ENCODE measurements at places on chromosomes 1 and 21.

- DNase-seq: no peak
Measured at GRCh38 chr1:212231372-212231771, 53.8 kb upstream of the PPP2R5A start.

DNA sequence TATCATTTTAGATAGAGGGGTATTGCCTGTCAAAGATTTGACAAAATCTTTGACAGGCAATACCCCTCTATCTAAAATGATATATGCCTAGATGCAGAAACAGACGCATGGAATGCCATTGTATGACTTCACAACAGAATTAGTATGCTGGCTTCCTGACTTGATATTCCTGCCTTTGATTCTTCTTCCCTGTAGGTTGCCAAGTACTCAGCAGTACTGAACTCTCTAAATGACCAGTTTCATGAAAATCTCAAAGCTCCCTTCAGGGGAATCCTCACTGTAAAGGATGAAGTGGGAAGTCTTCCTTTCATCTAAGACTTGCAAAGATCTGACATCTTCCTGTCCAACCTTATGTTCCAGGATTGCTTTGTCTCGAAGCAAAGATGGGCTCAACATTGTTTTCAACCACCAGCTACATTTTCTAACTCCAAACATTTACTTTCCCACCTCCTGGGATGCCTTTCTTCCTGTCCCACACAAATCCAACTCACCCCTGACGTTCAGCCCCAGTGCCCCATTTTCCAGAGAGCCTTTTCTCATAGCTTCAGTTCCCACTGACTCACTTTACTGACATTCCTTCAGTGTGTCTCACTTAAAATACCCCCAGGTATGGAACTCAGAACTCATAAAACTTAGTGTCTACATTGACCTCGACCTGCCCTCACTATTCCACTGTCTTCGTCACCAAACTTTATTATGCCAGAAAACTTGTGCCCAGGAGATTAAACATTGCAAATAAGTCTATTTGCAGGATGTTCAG lies 67.3 kb upstream of the KCNJ6 start:
- DNase-seq: no peak

DNA sequence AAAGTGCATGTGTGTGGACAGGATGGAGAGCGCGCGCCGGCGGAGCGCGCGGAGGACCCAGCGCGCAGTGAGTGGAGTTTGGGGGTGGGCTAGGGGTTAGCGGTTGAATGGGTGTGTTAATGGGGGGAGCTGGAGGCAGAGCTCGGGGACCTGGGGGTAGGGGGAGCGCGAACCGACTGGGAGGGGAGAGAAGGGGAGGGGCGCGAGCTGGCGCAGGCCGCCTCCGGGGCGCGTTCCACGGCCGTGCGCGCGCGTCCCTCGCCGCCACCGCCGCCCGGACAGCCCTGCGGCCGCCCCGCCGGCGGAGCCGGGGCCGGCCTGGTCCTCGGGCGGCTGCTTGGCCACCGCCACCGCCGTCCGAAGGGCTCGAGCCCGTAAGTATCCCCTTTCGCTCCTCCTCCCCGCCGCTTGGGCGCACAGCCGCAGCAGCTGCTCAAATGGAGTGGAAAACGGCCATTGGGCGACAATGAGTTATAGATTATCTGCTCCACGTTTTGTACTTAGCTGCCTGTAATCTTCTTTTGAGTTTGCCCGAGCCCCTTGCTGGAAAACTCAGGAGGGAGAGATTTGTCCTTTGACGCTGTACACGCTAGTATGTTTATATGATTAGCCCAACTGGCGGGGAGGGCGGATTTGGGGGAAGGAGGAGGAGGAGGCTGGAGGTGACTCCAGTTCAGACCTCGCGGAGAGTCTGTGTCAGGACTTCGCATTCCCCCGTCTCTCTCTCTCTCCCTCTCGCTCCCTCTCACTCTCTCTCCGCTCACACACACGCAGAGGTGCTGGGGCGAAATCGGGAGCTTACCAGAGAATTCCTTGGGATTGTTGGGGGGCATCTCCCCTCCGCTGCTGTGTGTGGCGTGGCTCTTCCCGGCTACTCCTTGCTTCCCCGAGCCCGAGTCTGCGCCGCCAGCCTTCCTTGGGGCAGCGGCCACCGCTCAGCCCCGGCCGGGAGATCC lies at the start of gene ADGRL2:
Gene ADGRL2 (plus strand): TSS at position 240 of the 956 bp plus-strand sequence. CDS start 36,051 bp downstream, outside the sequence.
- no peak for DNase-seq

GRCh38 chr1:200400556-200400955 lies 9.3 kb downstream of the ZNF281 start:
- no peak for DNase-seq

DNA sequence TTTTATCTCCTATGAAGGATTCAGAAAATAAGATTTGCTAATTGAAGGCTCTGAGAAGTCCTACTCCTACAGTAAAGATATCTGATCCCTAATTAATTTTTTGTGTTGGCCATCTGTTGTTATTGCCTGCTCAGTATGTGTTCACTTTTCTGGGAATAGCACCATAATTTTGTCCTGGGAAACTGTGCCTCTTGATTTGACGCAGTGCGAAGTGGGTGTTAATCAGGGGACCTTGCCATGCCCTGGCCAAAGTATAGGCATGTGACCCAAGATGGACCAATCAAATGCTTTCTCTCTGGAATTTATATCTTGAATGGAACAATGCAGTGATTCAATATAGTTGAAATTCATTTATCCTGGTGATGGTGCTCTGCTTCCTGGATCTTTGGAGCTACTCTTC lies 30.4 kb upstream of the GNG12 start:
- no peak for DNase-seq

DNA sequence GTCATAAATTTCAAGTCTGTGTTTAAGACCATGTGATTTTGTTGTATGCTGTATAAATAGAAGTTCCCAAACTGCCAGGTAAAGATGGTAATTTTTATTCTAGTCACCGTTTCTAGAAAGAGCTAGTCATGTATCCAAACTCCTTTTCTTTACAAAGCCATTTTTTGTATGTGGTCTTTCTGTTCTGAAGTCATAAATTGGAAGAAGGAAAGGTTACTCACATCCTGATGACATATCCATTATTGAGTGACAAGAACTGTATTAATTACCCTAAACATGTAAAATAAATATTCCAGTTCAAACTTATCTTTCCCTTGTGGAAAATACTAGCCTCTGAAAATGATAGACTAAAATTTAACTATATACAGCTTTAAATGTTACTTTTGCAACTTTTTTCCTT lies 104.7 kb downstream of the POFUT2 start:
- DNase-seq: no peak

DNA sequence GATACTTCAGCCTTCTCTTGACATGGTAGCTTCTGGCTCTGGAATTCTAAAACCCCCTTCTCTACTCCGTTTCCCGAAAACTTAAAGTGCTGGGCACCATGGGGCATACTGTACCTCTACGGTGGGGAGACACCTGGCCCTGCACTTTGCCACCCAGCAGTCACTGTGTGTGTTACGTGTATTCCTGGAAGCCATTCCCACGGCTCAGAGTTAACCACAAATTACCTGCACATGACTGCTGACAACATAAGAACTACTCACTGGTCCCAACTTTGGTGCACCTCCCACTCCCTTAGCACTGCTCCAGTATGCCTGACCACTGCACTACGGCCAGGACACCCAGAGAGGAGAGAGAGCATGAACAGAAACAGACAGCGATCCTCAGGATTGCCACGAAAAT lies 29.4 kb upstream of the TMPRSS2 start:
- no peak for DNase-seq

DNA sequence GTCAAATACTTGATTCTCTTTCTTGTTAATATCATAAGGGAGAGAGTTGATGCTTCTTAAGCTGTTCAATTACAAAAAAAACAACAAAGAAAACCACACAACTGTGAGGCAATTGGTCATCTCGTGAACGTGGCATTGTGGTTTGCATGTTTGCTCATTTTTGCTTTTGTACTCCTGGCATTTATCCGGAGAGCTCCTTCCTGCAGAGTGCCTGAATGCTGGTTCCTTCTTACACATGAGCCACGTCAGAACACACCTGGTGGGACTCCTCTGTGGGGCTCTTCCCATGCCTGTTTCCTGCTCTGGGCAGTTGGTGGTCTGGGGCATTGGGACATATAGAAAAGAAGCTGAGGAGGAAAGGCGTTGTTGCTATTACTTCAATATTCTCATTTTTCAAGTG lies 25.7 kb downstream of the KCNK1 start:
- no peak for DNase-seq

DNA sequence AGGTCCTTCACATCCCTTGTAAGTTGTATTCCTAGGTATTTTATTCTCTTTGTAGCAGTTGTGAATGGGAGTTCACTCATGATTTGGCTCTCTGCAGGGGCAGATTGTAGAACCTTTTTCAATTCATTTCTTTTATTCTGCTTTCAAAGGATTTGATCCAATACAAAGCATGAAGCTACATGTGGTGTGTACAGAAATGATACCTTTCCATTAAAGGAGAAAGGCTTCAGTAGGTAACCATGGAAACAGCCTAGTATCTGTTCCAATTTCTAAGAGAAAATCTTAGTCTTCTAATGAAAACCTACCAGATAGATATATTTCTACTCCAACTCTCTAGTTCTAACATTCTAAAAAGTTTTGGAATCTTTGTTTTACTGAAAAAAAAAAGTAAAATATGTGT lies 105.0 kb downstream of the SYT14 start:
- DNase-seq: no peak

GRCh38 chr1:2504225-2504948 lies 22.0 kb downstream of the PANK4 start:
- no peak for DNase-seq

- no peak for DNase-seq
Measured at GRCh38 chr1:67604778-67605177, 80.2 kb upstream of the GADD45A start.

- peak; percentile 77 for DNase-seq
Measured at GRCh38 chr21:46634966-46635323, 529 bp upstream of the PRMT2 start.

GRCh38 chr1:203913073-203913521 lies 51.7 kb downstream of the SNRPE start:
- no peak for DNase-seq

DNA sequence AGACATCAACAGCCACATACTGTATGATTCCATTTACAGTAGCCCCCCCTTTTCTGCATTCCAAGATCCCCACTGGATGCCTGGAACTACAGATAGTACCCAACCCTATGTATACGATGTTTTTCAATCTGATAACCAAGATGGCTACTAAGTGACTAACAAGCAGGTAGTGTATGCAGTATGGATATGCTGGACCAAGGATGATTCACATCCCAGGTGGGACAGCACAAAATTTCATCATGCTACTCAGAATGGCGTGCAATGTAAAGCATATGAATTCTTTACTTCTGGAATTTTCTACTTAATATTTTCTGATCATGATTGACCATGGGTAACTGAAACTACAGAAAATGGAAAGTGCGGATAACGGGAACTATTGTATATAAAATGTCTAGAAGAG lies 30.0 kb upstream of the MRPS6 start:
- DNase-seq: no peak

DNA sequence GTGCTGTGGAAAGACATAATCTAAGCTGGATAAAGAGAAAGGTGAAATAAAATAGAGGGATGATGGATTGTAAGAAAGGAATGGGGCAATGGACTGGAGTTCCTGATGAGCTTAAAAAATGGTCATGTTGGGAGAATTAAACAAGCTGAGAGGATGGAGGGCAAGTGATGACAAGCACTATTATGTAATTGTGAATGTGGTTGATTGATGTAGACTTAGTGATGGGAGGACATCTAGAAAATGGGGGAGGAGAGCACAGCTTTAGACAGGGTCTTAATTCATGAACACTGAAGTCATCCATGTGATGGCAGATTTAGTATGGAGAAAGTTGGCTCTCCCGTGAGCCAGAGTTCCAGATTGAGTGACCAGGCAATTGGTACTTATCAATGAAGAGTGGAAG lies 29.0 kb downstream of the DNAH14 start:
- DNase-seq: no peak

- no peak for DNase-seq
Measured at GRCh38 chr1:15455522-15455921, 1.0 kb upstream of the CELA2A start.

- no peak for DNase-seq
Measured at GRCh38 chr1:99018313-99018712, 13.7 kb upstream of the PLPPR5 start.

- no peak for DNase-seq
Measured at GRCh38 chr1:115432061-115432460, 94.0 kb upstream of the NGF start.

GRCh38 chr1:23908453-23909341 lies 4.5 kb downstream of the CNR2 start:
- DNase-seq: peak; percentile 70

- no peak for DNase-seq
Measured at GRCh38 chr1:22089134-22089571, 36.6 kb downstream of the CDC42 start.
